Activated CD4-positive, alpha-beta T cell treated with anti-CD3 and anti-CD28 coated beads, Interleukin-2, amount 50 U/mL, for 4 hours (primary cell): ENCODE measurements at places on chromosomes 7 and 10.
A peak's percentile ranks its signal among the peaks of the same experiment; 100 is the strongest.

GRCh38 chr10:29021591-29021990 is 267.3 kb upstream of the LYZL1 start:
- no peak for DNase-seq

DNA sequence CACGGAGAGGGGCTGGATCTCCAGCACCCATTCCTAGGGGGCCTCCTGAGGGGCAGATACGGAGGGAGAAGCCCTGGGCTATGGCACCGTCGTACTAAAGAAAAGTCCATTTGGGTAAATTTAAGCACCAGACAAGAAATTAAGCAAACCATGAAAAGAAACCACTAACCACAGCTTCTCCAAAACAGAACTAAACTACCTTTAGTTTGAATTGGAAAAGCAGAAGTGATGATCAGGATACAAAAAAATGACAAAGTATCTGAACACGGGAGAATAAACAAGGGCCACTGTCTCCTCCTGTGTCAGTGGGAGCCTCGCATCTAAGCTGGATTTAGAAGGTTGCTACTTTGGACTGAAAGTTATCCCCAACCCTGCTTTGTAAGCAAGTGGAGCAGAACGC is 69.1 kb downstream of the DIP2C start:
- no peak for DNase-seq

DNA sequence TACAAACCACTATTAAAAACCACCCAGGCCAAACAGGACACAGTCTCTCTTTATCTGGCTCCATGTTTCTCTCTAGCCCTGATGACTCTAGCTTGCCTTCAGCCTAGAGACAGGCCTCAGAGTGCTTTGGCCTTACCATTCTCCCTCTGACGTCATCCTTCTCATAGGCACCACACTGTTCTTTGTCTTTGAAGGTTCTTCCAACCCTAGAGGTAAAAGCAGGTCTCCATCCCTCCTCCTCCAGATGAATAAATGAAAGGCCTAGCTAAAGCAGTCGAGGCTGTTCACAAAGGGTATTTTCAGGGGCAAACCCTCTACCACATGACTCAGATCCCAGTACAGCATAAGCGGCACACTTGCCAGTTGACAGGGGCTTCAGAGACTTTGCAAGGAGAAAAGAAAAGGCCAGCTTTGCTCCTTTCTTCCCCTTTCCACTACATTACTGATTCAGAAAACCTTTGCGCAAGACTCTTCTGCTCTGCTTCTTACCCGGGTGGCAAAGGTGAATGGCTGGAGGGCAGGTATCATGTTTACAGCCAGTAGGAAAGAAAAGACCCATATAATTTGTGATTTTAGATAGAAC is 14.8 kb downstream of the NFE2L3 start:
- no peak for DNase-seq

DNA sequence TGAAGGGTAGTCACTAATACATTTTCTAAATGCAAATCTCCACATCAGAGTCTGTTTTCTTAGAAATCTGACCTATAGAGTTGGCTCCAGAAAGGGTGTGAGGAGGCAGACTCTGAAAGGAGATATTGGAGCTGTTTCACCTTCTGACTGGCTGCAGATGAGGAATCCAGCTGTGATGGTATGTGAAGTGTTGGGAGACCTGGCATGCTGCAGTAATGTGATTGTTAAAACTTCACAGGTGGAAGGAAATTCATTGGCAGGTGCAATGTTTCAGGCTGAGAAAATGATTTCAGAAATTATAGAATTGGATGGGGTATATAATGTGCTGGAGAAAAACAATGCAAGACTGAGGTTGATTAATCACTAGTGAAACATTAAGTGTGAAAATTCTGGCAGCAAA is 1134.0 kb upstream of the LRRN3 start:
- DNase-seq: no peak

- no peak for DNase-seq
Observed at GRCh38 chr7:111018960-111019736, 71.8 kb upstream of the LRRN3 start.

GRCh38 chr10:56012101-56012500 is 349.0 kb downstream of the ZWINT start:
- DNase-seq: no peak

DNA sequence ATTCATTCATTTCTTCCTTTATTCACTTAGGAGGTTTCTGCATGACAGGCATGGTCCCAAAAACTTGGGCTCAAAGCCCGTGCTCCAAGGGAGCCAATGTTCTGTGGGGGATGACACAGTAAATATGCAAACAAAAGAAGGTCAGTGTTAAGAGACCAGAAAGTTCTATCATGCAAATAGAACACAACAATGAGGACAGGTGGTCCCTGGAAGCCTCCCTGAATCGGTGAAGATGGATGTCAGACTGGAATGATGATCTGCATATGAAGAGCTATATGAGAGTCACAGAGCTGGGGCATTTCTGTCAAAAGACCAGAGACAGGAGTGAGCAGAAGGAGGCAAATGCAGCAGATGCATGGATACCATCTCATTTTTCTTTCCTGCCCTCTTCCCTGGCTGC is 129.0 kb downstream of the ABCA13 start:
- no peak for DNase-seq

- no peak for DNase-seq
Observed at GRCh38 chr10:95785317-95785716, 29.4 kb downstream of the ENTPD1 start.

DNA sequence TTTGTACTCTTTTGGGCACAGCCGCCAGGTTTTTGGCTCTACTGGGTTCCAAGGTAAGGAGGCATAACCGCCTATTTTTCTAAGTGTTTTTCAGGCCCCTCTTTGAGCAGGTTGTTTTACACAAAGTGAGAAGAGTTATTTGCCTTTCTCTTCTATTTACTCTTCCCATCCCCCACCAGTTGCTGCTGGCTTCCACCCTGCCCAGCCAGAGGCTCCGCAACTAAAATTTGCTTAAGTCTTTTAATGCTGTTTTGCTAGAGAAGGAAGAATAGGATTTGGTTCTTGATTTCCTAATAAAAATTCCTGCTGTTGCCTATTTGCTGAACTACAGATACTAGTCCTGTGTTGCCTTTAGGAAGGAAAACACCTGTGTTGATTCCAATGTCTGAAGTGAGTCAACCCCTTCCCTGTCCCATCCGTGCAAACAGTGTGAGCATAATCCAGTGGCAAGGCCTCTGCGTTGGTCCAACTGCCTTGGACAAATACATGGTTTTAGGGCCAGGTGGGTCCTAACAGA is 1.9 kb downstream of the PLA2G12B start:
- no peak for DNase-seq

DNA sequence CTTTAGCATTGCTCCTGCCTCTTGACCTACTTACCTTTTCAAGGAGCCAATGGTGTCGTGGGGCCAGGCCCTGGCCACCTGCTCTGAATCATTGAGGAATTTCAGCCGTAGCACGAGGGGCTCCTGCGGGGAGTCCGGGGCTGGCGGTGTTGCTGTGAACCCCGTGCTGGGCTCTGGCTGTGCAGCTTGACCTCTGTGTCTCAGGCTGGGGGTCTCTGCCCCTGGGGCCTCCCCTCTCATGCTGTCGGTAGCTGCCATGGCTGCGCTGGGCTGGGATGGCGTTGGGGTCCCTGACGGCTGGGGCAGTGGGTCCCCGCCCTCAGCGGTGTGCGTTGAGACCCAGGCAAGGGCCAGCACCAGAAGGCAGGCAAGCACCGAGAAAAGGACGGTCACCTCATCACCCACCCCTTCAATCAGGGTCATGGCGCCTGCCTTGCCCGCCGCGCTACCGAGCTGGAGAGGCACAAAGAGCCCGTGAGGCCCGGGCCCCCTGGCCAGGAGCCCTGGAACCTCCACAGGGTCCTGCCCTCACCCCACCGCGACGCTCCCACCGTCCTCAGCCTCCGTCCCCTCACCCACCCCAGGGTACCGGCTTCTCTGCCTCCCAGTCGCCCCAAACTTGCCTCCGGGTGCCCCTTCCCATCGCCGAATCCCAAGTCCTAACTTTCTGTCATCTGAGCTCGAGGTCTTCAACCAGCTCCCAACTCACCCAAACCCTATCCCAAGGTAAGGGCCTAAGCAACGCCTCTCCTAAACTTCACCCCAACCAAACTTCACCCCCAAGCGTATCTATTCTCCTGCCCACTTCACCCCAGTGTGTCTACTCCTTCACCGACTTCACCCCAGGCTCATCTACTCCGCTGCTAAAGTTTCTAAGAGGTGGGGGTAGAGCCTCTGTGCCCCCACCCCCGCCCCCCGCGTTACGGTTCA is 887 bp downstream of the TMUB1 start:
- DNase-seq: no peak

DNA sequence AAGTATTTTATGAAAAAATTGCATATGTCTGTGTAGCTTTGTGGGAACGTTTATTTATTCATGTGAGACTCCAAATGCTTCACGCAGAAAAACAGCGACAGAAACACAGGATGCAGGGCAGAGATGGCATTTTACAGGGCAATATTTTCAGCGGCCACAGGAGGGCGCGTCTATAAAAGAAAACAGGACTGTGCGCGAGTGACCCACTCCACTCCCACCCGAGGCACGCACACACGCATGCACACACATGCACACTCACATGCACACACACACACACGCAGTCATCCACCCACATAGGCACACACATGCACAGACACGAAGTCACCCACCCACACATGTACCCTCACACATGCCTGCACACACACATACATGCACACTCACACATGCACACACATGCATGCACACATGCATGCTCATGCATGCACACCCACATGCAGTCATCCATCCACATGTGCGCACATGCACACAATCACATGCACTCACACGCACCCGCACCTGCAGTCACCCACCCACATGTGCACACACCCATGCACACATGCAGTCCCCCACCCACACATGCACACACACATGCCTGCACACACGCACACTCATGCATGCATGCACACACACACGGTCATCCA is 96.3 kb downstream of the DNAJB6 start:
- peak; percentile 52 for DNase-seq

DNA sequence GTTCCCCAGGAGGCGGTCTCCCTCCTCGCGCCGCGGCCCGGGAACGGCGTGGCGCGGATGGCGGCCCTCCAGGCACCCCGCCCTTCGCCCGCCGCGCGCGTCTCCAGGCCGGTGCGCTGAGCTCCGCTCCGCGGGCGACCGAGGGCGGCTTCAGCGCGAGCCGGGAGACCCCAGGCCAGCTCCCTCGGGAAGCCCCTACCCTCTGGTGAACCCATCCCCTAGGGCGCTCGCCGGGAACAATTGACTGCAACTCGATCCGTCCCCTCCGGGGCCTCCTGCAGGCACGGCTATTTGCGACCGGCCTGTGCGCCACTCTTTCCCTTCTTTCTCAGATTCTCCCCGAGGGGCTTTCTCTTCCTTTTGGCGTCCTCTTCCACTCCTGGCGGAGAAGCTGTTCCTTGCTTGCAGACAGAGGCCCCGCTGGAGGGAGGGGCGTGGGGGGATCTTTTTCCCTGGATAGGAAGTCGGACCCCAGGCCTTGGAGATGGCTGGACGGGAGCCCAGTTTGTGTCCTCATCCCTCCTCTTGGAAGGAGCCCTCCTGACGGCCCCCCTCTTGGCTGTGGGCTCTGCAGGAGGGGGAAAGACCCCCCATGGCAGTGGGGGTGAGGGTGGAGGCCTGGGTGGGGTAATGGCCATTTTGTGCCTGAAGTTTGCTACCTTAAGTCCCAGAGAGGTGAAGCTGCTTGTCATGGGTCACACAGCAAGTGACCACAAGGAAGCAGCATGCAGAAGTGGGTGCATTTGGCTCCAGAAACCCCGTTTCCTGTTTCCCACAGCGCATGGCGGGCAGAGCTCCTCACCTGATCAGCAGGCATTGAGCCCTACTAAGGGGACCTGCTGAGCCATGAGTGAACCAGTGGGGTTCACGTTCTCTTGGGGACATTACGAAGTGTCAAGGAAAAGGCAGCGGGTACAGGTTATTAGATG is 171.2 kb upstream of the TNRC18 start:
- DNase-seq: no peak

GRCh38 chr7:155560982-155561686 is 14.8 kb upstream of the CNPY1 start:
- no peak for DNase-seq

GRCh38 chr10:99579971-99580370 is 40.3 kb downstream of the SLC25A28 start:
- no peak for DNase-seq

DNA sequence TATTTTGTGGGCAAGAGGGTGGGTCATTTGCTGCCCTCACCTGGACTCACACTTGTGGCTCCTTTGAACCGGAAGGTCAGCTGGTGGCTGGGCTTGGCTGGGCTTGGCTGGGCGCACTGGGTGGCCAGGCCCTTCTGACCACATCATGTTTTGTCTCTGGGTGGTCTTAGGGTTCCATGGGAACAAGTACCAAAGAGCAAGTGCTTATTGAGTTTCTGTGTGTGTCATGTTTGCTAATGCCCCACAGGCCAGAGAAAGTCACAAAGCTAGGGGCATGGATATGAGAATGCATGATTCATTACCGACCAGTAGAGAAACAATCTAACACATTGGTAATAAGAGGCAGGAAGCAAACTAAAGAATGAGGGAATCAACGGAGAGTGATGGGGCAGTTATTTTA is 33.6 kb upstream of the NRP1 start:
- DNase-seq: no peak
